ENCODE measurements at places on chromosomes 3 and 15.

- no peak for DNase-seq
Observed at GRCh38 chr3:34544136-34544535, 745.7 kb downstream of the PDCD6IP start.

GRCh38 chr3:128471110-128471509, 4.4 kb upstream of the DNAJB8 start:
- no peak for DNase-seq

DNA sequence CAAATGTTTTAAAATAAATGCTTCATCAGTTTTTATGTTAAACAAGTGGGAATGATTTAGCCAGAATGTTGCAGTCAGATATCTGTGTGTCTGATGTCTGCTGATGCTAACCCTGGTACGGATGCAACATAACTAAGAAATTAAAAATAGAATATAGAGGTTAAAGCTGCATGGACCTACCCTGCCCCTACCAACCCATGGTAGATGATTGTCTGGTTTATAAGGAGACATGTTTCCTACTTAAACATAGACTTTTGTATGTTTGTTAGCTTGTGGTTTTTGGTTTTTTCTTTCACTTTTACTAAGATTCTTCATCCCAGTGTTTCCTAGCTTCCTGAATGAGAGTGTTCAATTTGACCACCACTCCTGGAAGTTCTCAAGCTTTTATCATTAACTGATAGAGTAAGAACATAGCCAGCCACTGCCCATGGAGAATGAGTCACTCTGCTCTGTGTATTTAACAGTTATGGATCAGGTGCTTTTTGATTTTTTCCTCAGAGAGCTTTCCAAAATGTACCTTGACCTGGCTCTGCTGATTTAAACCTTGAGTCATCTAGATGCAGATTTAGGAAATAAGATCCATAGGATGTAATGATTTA, 70.7 kb upstream of the VEPH1 start:
- DNase-seq: no peak

GRCh38 chr15:41503669-41504010, 10.0 kb downstream of the ITPKA start:
- DNase-seq: no peak

GRCh38 chr3:29026959-29027358, 253.9 kb upstream of the RBMS3 start:
- no peak for DNase-seq

DNA sequence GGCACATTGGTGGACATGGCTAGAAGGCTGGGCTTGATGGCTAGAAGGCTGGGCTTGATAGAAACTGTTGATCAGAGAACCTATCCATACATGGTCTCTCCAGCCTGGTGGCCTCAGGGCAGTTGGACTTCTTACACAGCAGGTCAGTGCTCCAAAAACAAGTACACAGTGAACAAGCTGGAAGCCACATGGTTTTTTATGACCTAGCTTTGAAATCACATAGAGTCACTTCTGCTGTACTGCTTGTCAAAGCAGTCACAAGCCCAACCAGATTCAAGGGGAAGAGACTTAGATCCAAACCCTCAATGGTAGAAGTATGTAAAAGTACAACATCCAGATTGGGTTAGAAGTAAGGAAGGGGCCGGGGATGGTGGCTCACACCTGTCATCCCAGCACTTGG, 89.4 kb upstream of the HES1 start:
- no peak for DNase-seq

DNA sequence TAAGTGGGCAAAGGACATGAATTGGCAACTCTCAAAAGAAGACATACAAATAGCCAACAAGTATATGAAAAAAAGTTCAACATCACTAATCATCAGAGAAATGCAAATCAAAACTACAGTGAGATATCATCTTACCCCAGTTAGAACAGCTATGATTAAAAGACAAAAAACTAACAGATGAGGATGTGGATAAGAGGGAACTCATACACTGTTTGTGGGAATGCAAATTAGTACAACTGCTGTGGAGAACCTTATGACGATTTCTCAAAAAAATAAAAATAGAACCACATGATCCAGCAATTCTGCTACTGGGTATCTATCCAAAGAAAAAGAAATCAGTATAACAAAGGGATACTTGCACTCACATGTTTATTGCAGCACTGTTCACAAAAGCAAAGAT, 28.6 kb downstream of the NEK10 start:
- DNase-seq: no peak
